COLO829 (cell line): ENCODE measurements at places on chromosomes 2 and 18.
A peak's percentile ranks its signal among the peaks of the same experiment; 100 is the strongest.

DNA sequence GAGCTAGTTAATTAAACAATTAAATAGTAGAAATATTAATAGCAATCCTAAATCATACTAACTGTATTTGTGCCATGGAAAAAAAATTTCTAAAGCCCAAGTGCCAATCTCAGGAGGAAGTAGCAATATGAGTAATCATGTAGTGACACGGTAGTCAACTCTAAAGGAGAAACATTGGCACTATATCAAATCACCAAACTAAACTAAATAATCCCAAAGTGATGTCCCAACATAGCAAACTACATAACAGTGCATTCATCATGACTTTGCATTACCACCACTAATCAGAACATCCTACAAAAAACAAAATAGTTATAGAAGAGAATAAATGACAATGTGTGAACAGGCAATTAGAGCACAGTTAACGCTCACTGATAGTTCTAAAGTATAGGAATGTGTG, 195.1 kb downstream of the EXOC6B start:
- DNase-seq, result no peak

- DNase-seq, result no peak
These were observed 142.2 kb downstream of the DYSF start for GRCh38 chr2:71595569-71595968.

- no peak for DNase-seq
These were observed 46.0 kb downstream of the TNS1 start for GRCh38 chr2:217956586-217957457.

GRCh38 chr2:203637471-203638167, 68.8 kb upstream of the CD28 start:
- no peak for DNase-seq

GRCh38 chr2:124834331-124834730, 809.2 kb downstream of the CNTNAP5 start:
- no peak for DNase-seq

DNA sequence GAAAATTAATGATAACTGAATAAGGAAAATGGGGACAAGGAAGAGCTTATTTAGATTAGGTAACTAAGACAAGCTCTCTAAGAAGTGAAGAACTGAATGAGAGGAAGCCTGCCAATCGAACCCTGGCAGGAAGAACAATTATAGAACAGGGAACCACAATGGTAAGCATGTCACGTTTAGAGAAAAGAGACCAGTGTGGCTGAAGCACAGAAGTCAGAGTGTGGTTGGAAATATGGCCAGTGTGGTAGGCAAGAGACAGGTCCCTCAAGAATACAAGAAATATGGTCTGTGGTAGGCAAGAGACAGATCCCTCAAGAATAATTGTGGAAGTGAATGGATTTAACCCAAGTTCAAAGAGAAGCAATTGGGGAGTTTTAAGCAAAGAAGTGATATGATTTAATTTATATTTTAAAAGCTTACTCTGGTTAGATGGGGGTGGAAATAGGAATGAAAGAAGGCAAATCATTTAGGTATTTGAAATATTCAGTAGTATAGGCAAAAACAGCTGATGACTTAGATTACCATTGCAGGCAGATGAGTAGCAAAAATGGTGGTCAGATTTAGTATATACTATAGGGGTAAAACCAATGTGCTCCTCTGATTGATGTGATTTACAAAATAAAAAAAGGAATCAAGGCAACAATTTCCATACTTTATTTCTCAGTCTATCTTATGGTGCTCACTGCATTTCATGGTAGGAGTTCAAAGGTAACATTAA, 38.8 kb upstream of the ERMN start:
- no peak for DNase-seq

DNA sequence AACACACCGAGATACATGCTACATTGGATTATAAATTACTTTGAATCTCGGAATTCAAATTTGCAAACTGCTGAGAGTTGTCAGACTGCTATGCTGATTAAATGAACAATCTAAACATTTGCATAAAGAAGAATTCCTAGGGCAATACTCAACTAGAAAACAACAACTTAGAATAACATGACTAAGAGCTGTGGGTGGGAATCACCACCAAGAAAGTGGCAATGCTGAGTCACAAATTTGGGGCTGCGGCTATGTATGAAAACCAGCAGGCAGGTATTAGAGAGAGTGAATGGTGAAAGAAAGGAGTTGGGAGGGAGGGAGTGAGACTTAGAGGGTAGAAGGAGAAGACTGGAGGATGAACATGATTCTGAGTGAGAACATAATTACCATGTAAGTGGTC, 559.5 kb downstream of the PIK3C3 start:
- no peak for DNase-seq

GRCh38 chr2:30366199-30366691, 80.8 kb upstream of the LCLAT1 start:
- DNase-seq, result no peak

GRCh38 chr2:236565879-236566402, 3.7 kb upstream of the ACKR3 start:
- DNase-seq, result no peak

GRCh38 chr2:188705191-188705590, 269.0 kb upstream of the COL3A1 start:
- DNase-seq, result no peak

DNA sequence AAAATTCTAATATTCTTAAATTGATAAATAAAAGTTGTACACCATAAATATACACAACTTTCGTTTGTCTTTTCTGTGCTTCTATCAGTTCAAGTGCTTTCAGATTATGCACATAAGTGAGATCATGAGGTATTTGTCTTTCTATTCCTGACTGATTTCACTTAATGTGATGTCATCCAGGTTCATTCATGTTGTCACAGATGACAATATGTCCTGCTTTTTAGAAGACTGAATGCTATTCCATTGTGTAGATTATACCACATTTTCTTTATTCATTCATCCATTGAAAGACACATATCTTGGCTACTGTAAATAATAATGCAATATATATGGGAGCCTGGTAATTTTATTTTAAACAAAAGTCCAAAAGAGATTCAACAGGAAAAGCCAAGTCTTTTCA, 190.1 kb upstream of the ERBB4 start:
- no peak for DNase-seq

DNA sequence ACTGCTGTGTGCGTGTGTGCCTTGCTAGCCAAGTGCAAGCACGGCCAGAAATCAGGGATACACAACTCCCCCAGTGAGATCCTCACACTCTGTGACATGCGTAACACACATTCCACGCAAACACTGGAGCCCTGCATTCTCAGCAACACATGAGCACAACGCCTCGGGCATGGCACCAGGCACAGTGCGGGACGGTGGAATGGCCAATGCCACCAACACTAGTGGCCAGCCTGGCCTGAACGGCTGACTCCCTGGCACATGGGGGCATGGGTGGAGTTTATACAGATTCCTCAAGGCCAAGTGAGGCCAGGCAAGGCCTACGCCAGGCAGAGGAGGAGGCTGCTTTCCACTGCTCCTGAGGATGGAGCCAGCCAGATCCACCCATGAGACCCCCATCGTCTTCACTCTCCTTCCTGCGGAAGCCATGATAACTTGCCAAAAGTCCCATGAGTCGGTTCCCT, 56.2 kb downstream of the ANKMY1 start:
- no peak for DNase-seq

GRCh38 chr2:239440511-239440959, 39.7 kb upstream of the HDAC4 start:
- DNase-seq, result no peak

GRCh38 chr2:120638450-120638849, 97.2 kb upstream of the GLI2 start:
- DNase-seq, result no peak

GRCh38 chr2:237774811-237775553, 23.6 kb upstream of the RBM44 start:
- peak; percentile 53 for DNase-seq

DNA sequence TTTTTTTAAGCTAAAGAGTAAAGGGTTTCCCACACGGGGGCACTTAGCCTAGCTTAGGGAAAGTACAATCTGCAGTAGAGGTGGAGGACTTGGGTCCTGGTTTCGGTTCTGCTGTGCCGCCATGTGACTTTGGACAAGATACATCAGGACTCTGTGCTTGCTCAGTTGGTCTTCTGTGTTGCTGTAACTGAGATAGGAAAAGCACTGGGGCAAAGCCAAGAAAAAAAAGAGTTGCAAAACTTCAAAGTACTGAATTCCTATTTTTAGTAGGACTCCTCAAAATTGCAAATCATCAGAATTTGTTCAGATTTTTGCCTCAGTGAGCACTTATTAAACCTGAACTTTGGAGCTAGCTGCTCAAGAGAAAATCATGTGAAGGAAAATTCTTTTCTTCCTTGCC, 96.3 kb upstream of the STON1 start:
- no peak for DNase-seq

DNA sequence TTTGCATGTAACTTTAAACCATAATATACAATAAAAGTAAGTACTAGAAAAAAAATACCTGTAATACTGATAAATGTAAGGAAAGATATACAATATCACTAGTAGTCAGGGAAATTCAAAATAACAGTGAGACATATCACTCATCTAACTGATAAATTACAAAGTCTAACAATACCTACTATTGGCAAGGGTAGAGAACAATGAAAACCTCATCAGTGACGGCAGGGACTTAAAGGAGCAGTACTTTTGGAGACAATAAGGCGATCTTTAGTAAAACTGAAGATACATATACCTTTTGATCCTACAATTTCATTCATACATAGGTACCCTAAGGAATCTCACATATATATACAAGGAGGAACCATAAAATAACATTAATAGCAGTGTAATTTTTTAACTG, 24.9 kb downstream of the C2orf76 start:
- DNase-seq, result no peak

DNA sequence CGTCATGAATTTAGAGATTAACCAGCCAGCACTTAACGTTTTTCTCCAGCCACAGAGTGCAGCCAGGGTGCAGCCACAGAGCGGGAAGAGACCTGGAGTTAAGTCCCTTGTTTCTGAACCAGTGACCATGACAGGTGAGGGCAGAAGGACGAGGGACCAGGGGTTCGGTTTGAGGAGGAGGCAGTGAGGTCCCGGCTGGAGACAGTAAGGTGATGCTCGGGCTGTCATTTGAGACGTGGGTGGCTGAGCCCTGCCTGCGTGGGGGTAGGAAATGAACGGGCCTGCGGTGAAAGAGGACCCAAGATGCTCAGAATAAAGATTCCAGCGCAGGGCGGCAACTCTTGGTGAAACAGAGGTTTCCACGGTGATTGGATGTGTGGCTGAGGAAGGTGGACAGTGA, 205.9 kb downstream of the SNTG2 start:
- no peak for DNase-seq

DNA sequence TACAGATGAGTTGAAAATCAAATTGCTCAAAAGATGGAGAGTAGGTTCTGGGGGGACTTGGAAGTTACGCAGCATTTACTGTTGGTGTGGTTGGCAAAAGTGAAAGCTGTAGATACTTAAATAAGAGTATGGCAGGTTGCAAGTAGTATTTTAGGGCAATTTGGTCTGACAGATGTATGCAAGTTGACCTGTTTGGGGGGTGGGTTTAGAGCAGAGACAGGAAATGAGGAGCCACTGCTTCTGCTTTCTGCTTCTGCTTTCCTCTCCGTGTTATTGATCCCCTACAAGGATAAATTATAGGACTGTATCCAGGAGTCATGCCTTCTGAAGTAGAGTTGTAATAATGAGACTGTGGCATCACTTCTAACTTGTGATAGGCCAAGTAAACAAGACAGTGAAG, 71.2 kb downstream of the EPAS1 start:
- DNase-seq, result no peak

DNA sequence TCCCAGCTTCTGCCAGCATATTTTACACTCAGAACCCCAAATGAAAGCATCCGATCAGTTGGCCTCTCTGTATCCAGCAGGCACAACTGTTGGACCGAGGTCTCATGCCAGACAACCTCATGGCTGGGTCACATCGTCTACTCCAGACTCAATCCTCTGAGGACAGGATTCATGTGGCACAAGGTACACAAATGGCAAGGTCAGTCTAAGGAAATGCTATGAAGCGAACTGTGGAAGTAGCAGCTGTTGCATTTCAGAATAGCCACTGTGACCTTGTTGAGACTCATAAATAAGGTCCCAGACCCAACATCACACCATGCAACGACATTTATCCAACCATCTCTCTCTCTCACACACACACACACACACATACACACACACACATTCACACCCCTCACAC, 7.1 kb upstream of the FZD7 start:
- no peak for DNase-seq

- no peak for DNase-seq
These were observed 170.8 kb downstream of the TMEM18 start for GRCh38 chr2:506451-506850.

DNA sequence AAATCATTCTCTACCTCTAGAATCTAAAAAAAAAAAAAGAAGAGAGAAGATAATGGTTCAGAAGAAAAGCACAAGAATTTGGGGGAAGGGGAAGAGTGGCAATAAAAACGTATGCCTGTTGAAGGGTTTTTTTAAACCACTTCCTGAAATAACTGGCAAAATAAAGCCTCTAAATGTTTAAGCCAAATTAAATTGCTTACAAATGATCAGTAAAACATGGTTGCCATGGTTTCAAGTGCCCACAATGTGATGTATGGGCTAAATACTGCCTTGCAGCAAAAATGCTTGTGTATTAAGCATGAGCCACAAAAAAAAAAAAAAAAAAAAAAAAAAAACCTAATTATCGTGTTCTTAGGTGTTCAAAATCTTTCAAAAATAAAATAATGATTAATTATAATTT, 60.8 kb downstream of the RBM43 start:
- no peak for DNase-seq

GRCh38 chr2:64562148-64562784, 38.1 kb downstream of the AFTPH start:
- DNase-seq, result no peak

GRCh38 chr18:59386909-59387686, 28.0 kb upstream of the LMAN1 start:
- DNase-seq, result no peak

DNA sequence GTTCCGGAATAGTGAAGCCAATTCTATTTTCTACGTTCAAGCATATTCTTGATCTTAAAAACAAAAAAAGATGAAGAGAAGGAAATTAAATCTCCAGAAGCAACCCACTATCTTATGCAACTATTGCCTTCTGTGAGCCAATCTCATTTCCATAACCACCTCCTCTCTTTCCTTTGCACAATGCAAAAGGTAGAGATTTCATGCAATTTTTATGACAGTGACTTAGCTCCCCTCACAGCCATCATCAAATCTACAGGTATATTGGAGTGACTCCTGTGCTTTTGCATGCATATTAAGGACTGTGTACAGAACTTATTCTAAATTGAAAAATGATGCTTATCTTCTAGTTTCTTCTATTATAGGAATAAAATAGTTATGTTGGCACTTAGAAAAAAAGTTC, 191.8 kb downstream of the DCC start:
- DNase-seq, result no peak
